ENCODE measurements at places on chromosomes 2 and 18.

- no peak for DNase-seq
These were observed 81.2 kb downstream of the GBX2 start for GRCh38 chr2:236086971-236087465.

DNA sequence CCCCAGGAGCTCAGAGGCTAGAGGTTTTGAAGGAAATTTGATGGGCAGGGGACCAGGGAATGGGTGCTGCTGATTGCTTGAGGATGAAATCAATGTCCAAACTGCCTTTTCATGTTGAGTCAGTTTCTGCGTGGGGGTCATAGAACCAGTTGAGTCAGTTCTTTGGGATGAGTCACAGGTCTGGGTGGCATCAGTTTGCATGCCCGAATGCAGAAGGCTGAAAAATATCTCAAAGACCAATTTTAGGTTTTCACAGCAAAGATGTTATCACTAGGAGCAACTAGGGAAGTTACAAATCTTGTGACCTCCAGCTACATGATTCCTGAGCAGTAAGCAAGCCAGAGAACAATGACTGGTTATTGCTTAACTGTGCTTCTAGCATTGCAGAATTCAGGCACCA lies 1135.1 kb upstream of the CRIM1 start:
- no peak for DNase-seq

- no peak for DNase-seq
These were observed 118.9 kb downstream of the PXDN start for GRCh38 chr2:1625281-1626001.

DNA sequence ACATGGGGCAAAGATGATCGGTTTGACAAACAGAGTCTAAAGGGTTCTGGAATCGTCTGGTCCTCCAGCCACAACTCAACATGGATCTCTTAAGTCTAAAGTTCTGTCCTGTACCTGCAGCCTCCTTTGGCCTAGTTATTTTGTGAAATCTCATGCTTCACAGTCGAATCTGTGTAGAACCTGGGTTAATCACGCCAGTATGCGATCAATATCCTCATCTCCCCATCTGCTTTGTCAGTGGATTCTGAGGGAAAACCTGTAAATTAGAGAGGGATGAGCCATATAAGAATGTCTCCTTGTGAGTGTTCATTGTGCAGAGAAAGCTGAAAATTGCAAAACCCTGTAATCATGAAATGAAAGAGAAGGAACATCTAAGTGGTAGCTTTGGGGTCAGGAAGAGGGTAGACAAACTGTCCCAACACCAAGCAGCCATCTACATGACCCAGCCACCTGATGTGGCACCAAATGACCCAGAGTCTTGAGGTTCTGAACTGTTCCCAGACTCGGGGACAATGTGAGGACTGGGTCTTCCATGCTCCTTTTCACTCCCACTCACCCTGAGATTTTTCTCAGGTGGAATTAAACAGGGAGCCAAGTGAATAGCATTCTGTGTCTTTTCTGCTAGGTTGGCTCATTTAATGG lies 175.6 kb downstream of the ALPK2 start:
- DNase-seq = no peak

DNA sequence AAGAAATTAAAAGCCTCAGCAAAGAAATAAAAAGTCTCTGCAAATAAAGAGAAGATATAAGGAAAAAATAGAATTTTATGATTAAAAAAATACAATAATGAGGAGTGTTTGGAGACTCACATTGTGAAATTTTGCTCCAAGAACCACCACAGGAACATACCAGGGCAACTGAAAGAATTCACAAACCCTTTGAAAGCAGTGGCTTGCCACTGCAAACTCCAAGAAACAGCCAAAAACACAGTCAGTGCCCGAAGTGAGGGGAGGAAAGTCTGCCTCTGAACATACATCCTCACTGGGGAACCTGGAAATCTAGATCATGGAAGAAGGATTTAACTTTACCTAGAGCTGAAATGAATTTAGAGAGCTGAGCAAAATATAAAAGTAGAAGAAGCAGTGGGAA lies 33.1 kb downstream of the EVA1A start:
- DNase-seq = no peak

DNA sequence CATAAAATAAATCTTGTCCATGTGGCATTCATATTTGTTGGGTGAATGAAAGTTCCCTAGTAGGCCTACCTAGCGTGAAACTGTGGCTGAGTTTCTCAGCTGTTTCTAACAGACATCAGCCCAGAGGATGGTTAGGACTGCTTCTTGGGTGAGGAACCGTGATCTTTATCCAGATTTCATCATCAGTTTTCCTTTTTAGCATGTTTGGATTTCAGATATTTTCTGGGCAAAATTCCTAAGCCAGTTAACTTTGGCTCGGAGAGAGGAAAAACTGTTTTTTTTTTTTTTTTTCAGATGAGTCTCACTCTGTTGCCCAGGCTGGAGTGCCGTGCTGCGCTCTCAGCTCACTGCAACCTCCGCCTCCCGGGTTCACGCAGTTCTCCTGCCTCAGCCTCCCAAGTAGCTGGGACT lies 53.5 kb downstream of the DGKD start:
- no peak for DNase-seq

DNA sequence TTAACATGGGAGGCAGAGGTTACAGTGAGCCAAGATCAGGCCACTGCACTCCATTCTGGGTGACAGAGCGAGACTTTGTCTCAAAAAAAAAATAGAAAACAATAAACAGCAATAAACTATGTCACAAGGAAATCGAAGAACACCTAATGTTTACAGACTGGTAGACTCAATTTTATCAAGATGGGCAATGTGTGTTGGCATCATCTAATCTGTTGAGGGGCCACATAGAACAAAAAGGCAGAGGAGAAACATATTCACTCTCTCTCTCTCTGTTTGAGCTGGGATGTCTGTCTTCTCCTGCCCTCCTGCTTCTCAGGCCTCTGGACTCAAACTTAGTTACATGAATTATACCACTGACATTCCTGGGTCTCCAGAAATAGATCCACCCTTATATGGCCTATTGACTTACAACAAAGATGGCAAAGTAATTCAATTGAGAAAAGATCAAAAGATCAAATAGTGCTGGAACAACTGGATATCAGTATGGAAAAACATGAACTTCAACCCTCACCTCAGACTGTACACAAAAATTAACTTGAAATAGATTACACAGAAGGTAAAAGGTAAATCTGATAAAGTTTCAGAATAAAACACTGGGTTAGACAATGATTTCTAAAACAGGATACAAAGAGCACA lies 703.8 kb upstream of the CRIM1 start:
- DNase-seq = no peak
